ENCODE measurements at places on chromosomes 13 and 19. TPM values are rescaled to one million over a fixed set of nuclear protein-coding genes. Genes with fewer than 3 reads are reported as not detected.

Gene CEACAM8
- not detected for polyA plus RNA-seq

Gene EFNA2
- 9.8 TPM for polyA plus RNA-seq

Gene RDH8
- polyA plus RNA-seq = not detected

Gene FARP1
- polyA plus RNA-seq = 27.9 TPM

Gene PNMA8C
- 16.1 TPM for polyA plus RNA-seq

Gene SERP2
- 15.4 TPM for polyA plus RNA-seq

Measured in neural cell (in vitro differentiated cells).